ENCODE measurements at places on chromosomes 1 and 21. TPM values are rescaled to one million over a fixed set of nuclear protein-coding genes. Genes with fewer than 3 reads are reported as not detected.

DNA sequence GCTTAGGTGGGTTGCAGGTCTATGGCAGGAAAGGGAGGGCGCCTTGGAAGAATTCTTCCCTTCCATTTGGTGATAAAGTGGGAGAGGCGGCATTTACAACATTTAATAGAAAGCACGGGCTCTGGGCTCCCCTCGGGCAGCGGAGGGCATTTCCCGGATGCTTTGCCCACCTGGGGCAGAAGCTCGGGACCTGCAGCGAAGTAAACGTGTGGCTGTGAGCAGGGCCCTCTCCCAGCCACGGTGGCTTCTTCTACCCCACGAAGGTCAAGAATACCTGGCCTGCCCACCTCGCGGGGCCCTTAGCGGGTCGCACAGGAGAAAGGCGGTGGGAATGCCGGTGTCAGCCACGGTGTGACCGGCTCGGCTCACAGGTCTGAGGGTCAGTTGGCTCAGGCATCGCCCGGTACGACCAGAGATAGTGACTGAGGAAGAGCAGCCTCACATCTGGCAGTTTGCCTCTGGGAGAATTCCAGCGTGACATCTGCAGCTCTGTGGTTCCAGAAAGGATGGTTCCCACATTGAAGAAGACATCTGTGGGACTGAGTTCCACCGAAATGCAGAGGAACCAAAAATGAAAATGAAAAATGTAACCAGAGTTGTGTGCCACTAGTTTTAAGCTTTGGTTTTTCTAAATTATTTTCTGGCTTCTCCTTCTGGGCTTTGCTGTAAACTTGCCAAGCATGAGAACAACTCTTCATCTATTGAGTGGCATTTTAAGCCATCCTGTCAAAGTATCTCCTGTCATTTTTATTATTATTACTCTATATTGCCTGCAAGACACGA, 720 bp upstream of the F3 start:
- DNase-seq: peak; percentile 64

- peak; percentile 12 for DNase-seq
These were observed 544.9 kb downstream of the KCNT2 start for GRCh38 chr1:196063294-196063693.

ADGRL2 gene
- 1.2 TPM for total RNA-seq

ZBTB17 gene
- 44.4 TPM for total RNA-seq

OLFML3 gene
- total RNA-seq: 771 TPM

DNA sequence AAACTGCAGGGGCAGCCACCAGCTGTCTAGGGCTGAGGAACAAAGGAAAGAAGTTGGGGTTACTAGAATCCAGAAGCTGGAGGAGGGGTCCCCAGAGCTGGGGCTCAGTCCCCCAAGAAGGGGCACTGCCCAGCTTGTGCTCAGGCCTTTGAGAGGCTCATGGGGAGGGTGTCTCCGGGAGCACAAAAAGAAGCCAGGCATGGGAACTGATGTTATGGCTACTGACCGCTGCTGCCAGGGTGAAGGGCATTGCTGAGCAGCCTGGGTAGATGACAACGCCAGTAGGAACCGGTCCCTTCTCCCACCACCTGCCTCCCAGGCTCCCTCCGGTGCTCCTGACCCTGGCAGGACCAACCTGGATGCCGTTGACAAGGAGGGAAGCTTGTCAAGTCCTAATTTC, 762.5 kb upstream of the TPTE start:
- DNase-seq: no peak

- DNase-seq: no peak
These were observed 4.3 kb upstream of the VWA1 start for GRCh38 chr1:1430992-1431844.

DNA sequence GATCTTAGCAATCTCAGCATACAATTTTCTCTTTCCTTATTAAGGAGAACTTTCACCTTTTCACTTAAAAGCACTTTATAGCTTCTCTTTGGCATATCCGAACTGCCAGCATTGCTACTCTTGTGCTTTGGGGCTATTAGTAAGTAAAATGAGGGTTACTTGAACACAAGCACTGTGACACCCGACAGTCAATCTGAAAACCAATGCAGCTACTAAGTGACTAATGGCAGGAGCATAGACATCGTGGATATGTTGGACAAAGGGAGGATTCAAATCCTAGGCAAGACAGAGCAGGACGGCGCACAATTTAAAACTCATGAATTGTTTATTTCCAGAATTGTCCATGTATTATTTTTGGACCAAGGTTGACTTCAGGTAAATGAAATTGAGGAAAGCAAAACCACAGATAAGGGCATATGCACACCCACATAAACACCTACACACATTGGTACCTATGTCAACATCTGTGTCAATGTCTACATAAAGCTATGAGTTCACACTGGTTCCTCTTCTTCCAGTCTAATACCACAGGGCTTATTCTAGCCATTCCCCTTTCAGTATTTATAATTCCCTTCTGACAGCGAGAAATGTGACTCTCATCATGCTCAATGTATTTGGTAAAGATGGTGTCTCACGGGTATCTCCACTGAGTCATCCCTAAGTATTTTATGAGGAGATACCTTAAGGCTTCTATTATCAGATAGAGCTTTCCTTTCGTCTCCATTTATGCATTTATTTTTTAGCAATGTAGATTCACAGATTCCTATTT, 75.3 kb upstream of the RALGPS2 start:
- no peak for DNase-seq

ABCG1 gene
- total RNA-seq: not detected

GRCh38 chr1:228423404-228424053, 6.9 kb upstream of the TRIM17 start:
- DNase-seq: no peak

HAO2 gene
- total RNA-seq: not detected

SH2D5 gene
- total RNA-seq: 0.71 TPM

DNA sequence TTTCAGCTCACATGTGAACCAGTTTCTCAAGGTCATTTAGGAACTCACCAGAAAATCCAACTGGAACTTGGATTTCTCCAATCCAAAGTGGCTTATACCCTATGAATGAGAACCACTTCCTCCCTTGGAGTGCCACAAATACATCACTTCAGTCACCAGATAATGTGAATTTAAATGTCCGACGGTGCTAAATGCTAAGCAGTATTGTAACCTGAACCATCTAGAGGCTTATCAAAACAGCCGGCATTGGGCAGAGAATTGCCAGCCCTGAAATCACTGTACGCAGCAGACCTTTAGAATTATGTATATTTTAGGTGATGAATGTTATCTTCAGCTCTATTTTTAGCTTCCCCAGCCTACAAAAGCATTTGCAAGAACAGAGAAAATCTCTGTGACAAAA, 76.8 kb upstream of the COX20 start:
- DNase-seq: no peak

DNA sequence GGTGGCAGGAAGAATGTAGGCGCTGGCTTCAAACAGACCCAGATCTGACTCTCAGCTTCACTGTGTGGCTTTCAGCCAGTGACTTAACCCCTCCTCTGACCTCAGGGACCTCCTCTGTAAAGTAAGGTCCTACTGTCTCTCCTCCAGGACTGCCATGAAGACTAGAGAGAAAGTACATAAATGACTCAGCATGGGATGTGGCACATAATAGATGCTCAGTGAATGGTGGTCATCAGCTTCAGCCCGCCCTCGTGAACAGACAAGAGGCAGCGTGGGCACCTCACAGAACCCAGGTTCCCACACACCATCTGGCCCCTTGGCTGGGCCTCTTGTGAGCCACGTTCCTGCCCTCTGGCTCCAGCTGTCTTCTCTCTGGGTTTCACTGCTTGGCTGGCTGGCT, 126.0 kb downstream of the SYF2 start:
- DNase-seq: peak; percentile 39

ERRFI1 gene
- total RNA-seq: 316 TPM

- no peak for DNase-seq
These were observed 39.0 kb upstream of the LMX1A start for GRCh38 chr1:165395478-165395877.

ROR1 gene
- total RNA-seq: 7.9 TPM

RIMKLA gene
- total RNA-seq: not detected

GRCh38 chr1:63173161-63173560, 149.2 kb upstream of the FOXD3 start:
- DNase-seq: no peak

GRCh38 chr1:225425201-225425786, 2.5 kb downstream of the LBR start:
- DNase-seq: peak; percentile 41

DNA sequence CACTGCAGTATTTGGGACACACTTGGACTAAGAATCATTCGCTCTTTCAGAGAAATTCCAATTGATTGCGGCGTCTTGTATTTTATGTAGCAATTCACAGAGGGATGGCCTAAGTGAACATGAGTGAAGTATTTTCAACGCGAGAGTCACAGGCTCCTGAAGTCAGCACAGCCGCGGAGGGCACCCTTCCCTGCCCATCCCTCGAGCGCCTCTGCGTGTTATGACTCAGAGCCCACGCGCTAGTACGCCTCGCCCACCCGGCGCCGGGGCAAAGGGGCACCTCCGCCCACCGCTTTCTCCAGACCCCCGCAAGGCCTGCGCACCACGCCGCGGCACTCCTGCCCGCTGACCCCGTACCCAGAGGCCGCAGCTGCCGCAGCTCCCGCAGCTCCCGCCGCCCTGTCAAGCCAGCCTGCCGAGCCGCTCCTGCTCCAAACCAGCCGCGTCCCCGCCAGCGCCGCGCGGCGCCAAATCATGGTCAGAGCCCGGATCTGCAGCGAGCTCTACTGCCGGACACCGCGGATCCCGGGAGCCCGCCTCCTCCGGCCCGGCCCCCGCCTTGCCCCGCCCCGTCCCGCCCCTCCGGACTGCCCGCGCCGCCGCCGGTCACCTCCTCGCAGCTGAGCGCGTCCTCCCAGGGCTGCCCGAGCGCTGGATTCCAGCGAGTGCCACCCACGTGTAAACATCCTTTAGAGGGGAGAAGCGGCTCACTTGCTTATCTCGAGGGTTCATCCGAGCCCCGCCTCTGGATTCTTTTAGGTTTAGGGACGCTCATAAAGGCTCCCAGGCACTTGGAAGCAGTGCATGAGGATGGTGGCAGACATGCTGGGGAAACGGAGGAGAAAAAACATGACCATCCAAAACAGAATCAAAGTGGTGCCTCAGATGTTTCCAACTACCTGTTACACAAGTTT, at the start of gene GLRX2:
Gene GLRX2, minus strand, starts transcription at position 508 of the 914 bp plus-strand sequence. Its CDS starts 32 bp downstream, at position 476.
- DNase-seq: peak; percentile 87

GRCh38 chr21:39141502-39141901, 41.7 kb downstream of the PSMG1 start:
- peak; percentile 32 for DNase-seq

- DNase-seq: no peak
These were observed 64.4 kb upstream of the LAPTM5 start for GRCh38 chr1:30822006-30822405.

DTL gene
- total RNA-seq: 40.1 TPM

GRCh38 chr21:45994759-45995685, 13.5 kb downstream of the COL6A1 start:
- no peak for DNase-seq

GFI1 gene
- total RNA-seq: 0.11 TPM

DNA sequence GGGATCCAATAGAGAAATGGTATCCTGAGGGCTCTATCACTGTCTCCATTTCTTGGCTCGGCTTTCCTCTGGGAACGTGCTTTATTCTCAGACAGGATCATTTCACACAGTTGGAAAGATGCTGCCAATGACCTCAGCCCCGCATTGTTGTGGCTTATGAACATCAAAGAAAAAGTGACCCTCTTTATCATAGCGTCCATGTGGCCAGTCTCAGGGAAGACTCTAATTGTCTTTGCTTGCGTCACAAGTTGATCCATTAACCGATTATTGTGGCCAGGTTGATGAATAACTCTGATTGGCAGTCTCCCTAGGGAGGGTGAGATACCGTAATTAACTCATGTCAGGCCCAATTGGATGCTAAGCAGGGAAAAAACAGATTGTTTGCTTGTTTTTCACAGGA, 10.4 kb upstream of the TMEM9 start:
- no peak for DNase-seq

GRCh38 chr1:209844695-209845407, 17.1 kb downstream of the UTP25 start:
- no peak for DNase-seq

SMCP gene
- total RNA-seq: not detected

KAZN gene
- total RNA-seq: 7.7 TPM

RBM11 gene
- not detected for total RNA-seq

DNA sequence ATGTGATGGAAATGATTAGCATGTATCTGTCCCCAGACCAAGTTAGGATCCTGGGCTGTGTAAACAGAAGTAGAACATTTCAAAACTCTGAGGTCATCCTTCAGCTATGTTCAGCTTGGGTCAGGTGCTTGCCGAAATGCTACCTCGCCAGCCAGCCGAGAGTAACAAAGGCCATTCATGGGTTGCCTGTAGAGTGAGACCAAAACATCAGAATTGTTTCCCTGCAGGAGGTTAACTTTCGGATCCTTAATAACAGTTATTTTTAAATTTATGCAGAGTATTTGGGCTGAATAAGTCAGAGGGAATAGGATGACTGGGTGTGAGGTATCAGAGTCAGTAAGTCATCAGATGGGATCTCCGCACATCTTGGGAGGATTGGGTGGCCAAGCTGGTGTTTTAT, 35.6 kb downstream of the SMYD2 start:
- DNase-seq: peak; percentile 41

- peak; percentile 97 for DNase-seq
These were observed 19.7 kb upstream of the FASLG start for GRCh38 chr1:172638885-172639831.

PLA2G2F gene
- total RNA-seq: not detected

- peak; percentile 16 for DNase-seq
These were observed 94.3 kb downstream of the VAV3 start for GRCh38 chr1:107870696-107871095.

PGLYRP4 gene
- total RNA-seq: not detected

IL20 gene
- total RNA-seq: not detected

FCRL4 gene
- total RNA-seq: not detected
